Suppressor macrophage (primary cell): ENCODE measurements at places on chromosomes 4 and X.

DNA sequence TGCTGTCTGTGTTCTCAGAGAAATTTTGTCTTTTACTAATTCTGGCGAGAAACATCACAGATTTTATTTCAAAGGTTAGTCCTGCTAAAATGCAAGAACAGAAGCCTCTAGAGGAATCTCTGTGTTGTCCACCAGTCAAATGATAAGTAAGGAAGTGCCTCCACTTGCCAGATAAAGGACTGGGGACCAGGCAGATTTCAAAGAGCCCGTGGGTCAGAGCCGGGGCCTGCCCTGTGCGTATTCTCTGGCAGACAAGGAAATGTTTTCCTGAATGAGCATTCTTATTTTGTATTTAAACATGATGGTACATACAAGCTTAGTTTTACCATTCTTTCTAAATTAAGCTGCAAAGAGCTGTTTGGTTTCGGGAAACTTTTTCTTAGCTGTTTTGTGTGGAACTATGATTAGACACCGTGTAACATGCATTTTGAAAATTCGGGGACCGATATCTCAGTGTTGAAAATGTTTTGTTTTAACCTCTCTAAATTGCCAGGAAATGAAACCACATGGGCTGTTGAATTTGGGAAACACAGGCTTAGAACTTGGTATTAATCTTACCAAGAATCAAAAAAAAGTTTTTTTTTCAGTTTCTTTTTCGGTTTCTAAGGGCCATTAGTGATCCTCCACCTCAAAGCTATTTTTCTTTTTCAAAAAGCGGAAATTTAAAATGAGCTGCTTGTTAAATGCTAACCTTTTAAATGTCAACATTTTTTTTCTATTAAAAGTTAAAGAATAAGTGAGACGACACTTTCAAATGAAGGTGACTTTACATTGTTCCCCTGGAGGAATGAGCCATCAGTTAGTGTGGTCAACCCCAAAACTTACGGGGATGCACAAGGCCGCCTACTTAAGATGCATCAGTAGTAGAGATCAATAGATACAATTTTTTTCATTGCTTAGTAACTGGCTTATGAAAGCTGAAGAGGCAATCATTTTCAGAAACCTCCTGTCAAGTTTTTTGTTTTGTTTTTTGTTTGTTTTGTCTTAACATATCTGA lies 89.6 kb upstream of the MTM1 start:
- no peak for DNase-seq

GRCh38 chr4:83370640-83370906 lies 35.9 kb upstream of the HPSE start:
- no peak for DNase-seq

DNA sequence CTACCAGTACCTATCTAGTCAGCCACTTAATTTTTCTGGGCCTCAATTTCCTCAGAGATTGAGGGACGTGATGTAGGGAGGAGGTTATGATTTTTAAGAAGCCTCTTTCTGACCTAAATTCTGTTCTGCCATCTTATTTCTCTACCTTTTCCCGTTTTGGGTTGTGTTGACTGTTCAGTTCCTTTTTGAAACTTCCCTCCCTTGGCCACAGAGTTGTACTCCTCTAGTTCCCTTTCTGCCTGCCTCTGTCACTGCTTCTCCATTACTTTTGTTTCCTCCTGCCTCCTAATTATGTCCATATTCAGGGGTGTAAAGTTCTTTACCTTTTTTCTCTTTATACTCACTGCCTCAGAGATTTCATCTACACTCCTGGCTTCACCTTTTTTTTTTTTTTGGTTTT lies 25.4 kb downstream of the CLCN5 start:
- peak; percentile 56 for DNase-seq

GRCh38 chr4:42633605-42634388 lies 23.1 kb downstream of the ATP8A1 start:
- DNase-seq: no peak

GRCh38 chr4:122045533-122045932 lies 93.7 kb upstream of the TRPC3 start:
- peak; percentile 2 for DNase-seq

DNA sequence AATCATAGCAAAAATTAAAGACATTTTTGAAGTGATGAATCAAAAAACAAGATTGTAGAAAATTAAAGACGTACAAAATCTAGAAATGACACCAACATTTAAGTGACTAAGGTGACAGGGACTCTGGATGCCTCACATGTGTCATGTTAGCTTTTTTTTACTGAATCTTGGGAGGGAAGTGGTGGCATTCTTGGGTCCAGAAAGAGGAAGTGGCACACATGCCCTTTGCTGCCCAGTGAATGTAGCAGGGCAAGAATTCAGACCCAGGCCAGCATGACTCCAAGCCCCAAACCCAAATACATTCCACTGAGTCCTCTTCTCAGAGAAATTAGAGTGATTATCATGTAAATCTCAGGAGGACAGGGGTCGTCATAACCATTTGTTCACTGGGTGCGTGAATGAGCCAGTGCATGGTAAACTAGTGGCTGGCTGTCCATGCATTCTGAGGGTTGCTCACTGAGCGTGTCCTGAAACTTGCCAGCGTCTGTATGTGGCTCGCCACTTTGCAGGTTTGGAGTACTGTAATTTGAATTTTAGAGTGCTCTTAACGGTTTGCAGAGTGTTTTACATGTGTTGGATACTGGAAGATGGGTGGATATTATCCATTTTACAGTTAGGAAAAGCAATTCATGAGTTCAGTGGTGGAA lies 55.4 kb upstream of the TBC1D14 start:
- DNase-seq: peak; percentile 64

GRCh38 chr4:153409924-153410501 lies 56.1 kb upstream of the TMEM131L start:
- peak; percentile 38 for DNase-seq

DNA sequence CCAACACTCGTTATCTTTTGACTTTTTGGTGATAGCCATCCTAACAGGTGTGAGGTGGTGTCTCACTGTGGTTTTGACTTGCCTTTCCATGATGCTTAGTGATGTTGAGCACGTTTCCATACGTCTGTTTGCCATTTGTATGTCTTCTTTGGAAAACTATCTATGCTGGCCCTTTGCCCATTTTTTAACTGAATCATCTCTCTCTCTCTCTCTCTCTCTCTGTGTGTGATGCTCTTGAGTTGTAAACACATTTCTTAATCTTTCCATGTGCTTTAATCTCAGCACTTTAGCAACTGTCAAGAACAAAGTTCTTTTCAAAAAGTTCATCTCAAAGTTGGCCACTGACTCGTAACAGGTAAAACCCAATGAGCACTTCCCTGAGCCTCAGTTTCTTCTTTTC lies 10.5 kb downstream of the SORBS2 start:
- no peak for DNase-seq

DNA sequence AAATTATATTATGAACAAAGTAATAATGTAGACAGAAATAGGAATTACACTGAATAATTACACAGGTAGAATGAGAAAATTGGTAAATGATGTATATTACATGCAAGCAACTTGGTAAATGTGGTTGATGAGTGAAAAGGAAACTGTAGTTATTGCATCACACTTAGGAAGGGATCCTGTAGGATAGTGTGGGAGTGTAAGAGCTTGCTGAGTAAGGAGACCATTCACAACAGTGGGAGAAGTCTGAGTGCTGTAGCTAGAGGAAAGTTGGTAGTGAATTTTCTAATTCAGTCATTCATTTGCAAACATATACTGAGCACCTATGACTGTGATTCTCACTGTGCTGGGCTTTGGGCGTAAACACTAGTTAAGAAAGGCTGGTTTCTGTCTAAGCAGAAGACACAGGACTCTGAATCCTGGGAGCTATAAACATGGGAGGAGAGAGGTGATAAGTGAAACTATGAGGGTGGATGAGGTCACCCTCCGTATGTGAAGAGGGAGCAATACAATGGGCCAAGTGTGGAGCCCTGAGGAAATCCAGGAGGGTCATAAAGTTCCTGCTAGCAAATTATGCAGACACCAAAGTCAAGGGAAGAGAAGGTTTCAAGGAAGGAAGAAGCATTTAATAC lies 14.2 kb upstream of the CPE start:
- DNase-seq: peak; percentile 15

DNA sequence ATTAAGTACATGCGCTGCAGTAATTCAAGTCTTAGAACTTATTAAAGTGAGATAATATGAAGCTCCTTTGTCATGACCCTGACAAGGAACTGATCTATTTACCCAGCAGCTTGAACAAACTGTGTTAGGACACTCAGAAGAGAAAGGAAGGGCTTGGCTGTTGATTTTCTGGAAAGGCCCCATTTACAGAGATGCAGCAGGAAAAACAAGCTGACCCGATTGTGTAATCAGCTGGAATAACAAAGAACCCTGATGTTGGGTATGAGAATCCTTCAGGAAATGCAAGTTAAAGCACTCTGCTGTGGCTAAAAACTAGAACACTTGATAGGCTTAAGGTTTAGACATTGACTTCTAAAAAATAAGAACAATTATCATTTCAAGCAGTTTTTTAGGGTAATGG lies 64.8 kb downstream of the TBC1D9 start:
- no peak for DNase-seq

DNA sequence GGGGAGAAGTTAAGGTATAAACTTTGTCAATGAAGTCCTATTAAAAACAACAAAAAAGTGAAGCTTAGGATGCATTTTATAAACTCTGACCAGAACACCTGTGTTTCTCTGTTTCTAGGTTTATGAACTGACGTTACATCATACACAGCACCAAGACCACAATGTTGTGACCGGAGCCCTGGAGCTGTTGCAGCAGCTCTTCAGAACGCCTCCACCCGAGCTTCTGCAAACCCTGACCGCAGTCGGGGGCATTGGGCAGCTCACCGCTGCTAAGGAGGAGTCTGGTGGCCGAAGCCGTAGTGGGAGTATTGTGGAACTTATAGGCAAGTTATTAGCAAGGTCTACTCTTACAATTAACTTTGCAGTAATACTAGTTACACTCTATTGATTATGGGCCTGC lies 46.6 kb downstream of the HTT start:
- no peak for DNase-seq

GRCh38 chr4:11701966-11702725 lies 273.5 kb upstream of the HS3ST1 start:
- DNase-seq: no peak

- DNase-seq: no peak
Measured at GRCh38 chr4:1383728-1384591, 22.3 kb downstream of the NKX1-1 start.

DNA sequence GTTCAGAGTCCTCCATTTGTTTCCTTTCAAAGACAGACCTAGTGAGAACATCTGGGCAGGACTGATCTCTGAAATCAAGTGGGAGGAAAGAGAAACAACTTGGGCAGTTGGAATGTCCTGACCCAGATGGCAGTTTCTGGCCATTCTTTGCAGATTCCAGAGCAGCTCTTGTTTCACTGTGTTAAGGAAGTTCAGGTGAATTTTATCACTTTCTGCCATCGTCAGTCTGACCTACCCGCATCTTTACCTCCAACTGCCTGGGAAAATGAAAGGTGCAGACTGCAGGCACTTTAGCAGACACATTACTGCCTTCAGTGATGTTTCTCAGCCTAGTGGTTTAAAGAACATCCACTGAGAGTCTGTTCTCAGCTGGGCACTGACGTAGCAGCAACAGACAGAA lies 216.2 kb downstream of the CEP135 start:
- no peak for DNase-seq

GRCh38 chr4:69054578-69055200 lies 41.6 kb upstream of the UGT2B7 start:
- peak; percentile 4 for DNase-seq

DNA sequence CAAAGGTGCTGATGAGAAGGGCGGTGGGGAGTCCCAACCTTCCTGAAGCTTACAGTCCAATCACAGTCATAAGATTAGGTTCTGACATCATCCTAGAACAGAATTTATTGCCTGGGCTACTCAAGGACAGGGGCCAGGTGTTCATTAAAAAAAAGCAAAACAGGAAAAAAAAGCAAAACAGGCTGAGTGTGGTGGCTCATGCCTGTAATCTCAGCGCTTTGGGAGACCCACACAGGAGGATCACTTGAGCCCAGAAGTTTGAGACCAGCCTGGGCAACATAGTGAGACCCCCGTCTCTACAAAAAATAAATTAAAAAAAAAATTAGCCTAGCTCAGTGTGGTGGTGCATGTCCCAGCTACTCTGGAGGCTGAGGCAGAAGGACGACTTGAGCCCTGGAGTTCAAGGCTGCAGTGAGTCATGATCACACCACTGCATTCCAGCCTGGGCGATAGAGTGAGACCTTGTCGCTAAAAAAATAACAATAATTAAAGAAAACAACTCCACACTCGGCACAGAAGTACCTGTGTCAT lies 3.0 kb downstream of the RAB9A start:
- DNase-seq: no peak

DNA sequence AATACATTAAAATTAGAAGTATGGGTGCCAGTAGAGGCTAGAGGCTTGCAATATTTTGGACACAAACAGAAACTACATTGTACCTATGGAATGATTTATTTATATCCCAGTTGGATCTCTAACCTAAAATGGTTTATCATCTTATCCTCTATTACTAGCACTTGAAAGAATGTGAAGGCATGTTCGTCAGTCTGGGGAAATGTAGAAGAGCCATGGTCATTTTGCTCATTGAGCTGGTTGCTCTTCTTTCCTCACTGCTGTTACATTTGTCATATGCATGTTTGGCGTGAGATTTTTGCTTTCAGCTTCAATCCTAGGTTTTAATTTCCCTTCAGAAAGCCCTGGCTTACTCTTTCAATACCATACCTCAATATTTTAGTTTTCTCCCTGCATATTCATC lies 82.4 kb upstream of the MYOZ2 start:
- no peak for DNase-seq

DNA sequence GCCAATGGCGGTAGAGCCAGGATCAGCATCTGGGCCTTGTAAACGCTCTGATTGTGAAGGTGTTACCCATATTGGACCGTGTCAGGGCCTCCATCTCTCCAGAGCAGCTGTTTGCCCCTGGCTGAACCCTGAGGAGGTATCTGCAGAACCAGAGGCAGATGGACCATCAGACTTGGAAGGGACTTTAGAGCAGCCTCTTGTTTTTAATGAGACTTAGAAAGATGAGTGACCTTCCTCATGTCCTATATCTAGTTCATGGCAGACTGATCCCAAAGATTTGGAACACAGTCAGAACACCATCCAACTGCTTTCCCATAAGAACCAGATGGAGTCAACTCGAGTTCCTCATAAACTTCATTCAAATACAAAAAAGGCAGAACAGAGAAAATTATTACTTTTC lies 135.1 kb upstream of the MSX1 start:
- no peak for DNase-seq

GRCh38 chr4:102525504-102525903 lies 24.3 kb downstream of the NFKB1 start:
- DNase-seq: peak; percentile 31

GRCh38 chrX:154313147-154313546 lies 17.6 kb downstream of the TKTL1 start:
- no peak for DNase-seq

- DNase-seq: no peak
Measured at GRCh38 chrX:39672405-39672804, 425.4 kb downstream of the BCOR start.

- no peak for DNase-seq
Measured at GRCh38 chrX:30538271-30538670, 39.3 kb downstream of the TASL start.

DNA sequence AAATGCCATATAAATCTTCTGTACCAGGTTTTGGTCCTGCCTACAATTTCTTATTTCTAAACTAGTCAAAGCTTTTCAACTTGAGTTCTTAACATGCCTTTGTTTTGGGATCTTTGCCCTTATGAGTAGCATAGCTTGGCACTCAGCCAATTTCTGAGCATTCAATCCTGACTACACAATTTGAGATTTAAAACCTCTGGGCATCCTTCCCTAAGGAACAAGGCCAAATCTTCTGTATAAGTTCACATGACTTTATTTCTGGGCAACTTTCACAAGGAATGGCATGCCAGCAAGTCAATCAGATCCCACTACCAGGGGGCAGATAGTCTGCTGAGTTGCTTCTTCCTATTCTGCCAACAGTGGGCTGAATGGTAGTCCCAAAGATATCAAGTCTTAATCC lies 254.2 kb downstream of the ADAMTS3 start:
- no peak for DNase-seq
